ENCODE measurements at places on chromosomes 4 and X. TPM values are rescaled to one million over a fixed set of nuclear protein-coding genes. Genes with fewer than 3 reads are reported as not detected.

DNA sequence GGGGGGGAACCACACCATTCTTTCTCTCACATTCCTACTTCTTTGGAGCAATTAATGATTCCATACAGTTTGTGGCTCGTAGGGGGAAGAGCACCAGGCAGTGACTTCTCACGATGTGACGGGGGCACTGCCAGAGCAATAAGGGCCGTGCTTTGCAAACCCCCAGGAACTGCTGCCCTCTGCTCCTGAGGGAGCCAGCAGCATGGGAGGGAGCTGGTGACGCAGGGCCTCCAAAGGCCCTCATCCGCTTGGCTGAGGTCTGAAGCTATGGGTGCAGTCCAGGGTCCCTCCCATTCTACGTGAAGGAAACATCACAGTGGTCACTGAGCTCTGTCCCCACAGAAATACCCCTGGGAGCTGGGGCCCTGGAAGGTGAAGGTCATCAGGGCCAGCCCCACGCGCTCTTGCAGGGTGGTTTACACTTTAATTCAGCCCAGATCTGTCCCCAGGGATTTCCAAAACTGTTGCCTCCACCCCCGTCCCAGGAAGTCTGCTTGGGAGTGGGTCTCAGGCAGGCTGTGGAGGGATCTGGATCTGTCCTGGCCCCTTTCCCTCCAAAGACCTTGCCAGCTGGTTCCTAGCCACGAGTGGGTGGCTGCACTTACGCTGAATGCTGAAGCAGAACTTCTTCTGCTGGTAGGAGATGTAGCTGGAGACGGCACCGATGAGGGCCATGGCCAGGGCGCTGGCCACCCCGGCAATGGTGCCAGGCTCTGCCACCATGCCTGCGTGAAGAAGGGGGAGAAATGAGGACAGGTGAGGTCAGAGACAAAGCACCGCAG is 82.6 kb downstream of the MTMR1 start:
- no peak for DNase-seq

DNA sequence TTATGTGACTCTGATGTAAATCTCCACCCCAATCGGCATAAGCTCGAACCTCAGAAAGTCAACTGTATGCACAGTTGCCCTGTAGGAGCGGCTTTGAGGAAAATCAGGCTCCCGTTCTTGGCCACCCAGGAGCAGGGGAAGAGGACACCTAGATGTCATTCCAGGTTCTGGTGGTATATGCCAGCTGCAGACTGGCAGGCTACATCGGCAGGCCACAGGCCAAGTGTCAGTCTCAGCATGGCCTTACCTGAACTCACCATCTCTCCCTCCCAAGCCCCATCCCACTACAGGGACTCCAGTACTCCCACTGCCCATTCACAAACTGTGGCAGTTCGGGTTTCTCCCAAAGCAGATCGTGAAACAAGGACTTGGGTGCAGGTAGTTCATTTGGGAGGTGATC is 428.1 kb downstream of the BCOR start:
- no peak for DNase-seq

GRCh38 chr4:173509036-173510001 is 20.7 kb downstream of the HAND2 start:
- no peak for DNase-seq

GRCh38 chr4:125762537-125762936 is 447.8 kb downstream of the FAT4 start:
- DNase-seq, result no peak

DNA sequence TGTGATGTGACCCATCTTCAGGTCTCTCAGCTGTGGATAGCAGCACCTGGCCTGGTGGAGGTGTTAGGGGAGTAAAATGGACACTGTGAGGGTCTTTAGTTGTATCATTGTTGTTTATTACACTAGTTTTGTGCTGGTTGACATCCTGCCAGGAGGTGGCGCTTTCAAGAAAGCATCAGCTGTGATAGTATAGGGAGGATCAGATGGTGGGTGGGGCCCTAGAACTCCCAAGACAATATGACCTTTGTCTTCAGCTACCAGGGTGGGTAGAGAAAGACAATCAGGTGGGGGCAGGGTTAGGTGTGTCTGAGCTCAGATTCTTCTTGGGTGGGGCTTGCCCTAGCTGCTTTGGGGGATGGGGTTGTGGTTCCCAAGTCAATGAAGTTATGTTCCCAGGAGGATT is 162.8 kb downstream of the PPP1R2C start:
- no peak for DNase-seq

GRCh38 chrX:133776072-133776471 is 209.3 kb downstream of the GPC3 start:
- DNase-seq, result peak; percentile 40

DNA sequence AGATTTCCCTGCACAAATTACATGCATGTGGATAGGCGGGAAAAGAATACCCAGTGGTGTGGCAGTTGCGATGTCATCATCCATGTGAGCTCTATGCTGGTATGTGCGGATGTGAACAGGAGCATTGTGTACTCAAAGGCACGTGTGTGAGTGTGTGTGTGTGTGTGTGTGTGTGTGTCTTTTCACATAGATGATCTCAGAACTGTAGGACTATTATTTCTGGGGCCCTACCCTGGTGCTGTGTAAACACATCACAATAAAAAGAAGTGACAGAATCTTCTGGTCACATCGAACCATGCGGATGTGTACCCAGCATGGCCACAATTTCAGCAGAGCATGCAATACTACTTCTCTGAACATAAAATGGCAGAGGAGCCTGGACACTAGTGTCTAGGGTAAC is 624.8 kb downstream of the MID1IP1 start:
- DNase-seq, result no peak

DNA sequence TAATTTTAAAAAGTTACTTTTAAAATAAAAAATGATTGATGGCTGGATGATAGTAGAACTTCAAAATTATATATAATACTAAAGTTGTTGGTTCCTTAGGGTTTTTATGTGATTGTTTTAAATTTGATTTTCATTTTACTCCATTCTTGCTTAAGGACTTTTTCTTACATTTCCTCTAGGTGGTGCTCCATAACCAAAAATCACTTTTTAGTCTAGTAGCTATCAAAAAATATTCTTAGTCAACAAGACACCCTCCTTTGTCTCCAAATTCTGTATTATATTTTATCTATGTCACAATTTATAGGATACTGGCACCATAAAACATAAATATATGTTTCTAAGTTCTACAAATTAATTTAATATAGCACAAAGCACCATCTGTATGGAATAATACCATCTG is 67.2 kb upstream of the BRWD3 start:
- no peak for DNase-seq

GRCh38 chr4:34198966-34199365 is 2045.3 kb downstream of the ARAP2 start:
- no peak for DNase-seq

DNA sequence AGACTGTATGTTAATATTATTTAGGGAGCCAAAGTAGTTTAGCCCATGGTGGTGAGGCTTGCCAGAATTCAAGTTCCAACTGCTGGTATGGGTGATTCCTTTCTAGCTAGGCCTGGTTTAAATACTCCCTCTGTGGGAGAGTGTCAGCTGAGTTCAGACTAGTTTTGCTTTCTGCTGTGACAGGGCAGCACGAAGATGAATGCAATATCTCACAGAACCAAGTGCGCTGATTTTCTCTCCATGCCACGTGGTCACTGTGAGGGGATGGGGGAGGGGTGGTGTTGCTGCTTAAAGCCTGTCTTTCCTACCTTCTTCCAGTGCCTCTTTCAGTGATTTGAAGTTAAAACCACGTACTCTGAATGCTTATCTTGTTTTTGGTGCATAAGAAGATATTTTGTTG is 445.7 kb upstream of the CXorf51B start:
- DNase-seq, result no peak

The FOXP3 gene
- total RNA-seq, result 0.24 TPM

DNA sequence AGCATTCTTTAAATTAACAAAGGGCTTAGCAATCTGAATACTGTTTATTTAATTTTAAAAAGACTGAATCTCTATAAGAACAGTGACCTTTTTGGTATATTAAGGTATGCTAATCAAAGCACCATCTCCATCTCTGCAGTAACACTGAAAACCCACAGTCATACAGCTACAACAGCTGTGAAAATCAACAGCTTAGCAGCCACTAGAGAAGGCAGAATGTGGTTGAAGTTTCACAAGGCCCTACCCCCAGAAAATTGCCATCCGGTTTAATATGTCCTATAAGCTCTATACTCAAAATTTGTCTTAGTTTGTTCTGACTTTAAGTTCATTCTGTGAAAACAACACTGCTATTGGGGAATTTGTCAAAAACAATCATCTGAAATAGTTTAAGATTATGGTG is 128.7 kb downstream of the OPHN1 start:
- DNase-seq, result no peak

DNA sequence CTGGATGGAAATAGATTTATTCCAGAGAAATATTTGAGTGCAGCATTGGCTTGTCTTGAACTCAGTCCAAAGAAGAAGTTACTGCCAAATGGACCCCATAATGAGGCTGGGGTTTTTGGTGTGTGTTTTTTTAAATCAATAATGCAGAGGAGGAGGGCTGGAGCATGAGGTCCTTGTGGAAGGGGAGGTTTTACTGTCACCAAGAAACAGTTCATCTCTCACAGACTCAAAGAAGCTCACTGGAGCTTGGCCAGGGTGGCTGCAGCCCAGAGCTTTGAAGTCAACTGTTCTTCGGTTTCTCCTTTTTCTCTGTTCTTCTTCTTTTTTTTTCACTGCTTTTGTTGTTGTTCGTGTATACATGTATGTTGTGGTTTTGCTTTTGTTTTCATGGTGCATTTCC is 377.7 kb downstream of the FBXW7 start:
- DNase-seq, result no peak

DNA sequence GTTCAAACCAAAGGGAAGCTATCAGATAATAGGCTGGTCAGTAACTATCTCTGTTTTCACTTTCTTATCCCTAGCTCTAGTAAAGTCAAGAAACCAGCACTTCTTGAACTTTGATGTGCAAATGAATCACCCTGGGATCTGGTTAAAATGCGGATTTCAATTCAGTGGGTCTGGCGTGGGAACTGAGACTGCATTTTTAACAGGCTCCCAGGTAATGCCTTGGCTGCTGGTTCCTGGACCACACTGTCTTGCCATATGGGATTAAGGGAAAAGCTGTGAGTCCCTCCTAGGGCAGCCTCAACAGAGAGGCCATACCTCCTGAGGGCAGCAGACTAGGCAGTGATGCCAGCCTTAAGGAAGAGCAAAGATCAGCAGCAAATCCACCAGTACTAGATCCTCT is 1.7 kb downstream of the RNF175 start:
- no peak for DNase-seq

GRCh38 chrX:133527415-133527814 is 112.1 kb upstream of the GPC4 start:
- no peak for DNase-seq

DNA sequence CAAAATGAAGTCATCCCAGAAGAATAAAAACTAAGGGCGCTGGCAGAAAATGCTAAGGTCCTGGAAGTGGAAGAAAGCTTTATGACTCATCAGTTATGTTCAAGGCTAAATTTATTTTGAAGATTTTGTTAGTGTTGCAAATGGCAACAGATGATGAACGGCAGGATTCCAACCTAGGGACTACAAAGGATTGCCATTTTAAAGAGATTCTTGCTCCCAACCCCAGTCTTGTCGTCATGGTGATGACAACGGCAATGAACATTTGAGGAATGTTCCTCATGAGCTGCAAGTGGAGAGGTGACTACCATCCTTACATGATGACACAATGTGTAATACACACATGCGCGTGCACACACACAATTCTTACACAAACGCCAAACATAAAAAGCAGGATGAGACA is 54.4 kb upstream of the FTHL17 start:
- DNase-seq, result no peak

- no peak for DNase-seq
Measured at GRCh38 chr4:56324011-56324610, 63.2 kb downstream of the AASDH start.

- no peak for DNase-seq
Measured at GRCh38 chr4:27123123-27123768, 262.6 kb downstream of the STIM2 start.

DNA sequence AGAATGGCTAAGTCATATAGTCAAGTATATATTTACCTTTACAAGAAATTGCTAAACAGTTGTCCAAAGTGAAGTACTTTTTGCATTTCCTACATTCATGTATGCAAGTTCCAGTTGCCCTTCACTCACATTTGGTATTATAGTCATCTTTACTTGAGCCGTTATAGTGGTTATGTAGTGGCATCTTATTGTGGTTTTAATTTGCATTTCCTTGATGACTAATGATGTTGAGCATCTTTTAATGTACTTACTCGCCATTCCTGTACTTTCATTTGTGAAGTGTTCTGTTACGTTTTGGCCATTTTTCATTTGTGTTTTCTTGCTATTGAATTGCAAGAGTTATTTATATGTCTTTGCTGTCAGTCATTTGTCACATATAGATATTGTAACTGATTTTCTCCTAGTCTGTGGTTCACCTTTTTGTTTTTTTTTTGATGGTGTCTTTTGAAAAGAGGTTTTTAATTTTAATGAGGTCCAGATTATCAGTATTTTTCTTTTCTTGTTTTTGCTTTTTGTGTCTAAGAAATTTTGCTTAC is 27.6 kb downstream of the ARFIP1 start:
- DNase-seq, result no peak

DNA sequence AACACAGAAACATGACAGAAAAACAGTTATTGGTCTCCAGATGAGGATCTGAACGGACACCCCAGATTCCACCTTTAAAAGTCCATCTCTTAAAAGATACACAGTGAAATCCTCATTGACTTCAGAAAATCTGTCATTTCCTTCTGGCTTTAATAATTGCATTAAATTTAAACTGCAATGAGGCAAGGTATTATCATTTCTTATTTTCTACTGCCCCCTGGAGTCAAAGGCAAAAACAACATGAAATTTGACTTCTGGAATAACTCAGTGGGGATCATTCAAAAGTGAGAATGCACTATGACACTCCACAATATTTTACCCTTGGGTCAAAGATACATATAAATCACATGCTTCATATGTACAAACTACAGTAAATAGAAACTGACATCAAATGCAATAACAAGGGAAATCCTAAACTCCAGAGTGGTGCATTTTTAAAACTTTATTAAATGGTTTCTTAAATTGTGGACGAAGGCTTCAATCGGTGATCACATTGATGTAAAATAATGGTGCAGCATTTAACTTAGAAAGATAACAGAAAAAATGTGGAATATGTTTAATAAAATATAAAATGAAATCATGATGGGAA is 56.4 kb upstream of the SPANXN1 start:
- DNase-seq, result peak; percentile 1

The GRPEL1 gene
- 59.7 TPM for total RNA-seq

The ATP7A gene
- 13.4 TPM for total RNA-seq

The DTHD1 gene
- total RNA-seq, result not detected

GRCh38 chr4:173253561-173253960 is 80.6 kb downstream of the HMGB2 start:
- no peak for DNase-seq

GRCh38 chr4:127335073-127335620 is 297.6 kb upstream of the INTU start:
- no peak for DNase-seq

DNA sequence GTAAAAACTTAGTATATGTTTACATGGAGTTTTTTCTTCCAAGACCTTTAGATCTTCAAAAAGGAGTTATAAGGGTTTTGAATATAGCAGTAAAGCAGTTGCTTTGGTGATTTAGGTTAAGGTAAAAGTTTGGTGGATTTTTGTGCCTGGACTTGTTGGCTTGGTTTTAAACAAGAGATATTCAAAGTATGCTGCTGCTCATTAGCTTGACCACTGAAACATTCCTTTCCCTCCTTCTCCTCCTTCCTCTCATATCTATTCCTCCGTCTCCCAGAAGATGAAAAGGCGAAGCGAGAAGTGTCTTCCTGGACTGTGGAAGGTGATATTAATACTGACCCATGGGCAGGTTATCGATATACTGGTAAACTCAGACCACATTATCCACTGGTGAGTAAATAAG is 38.4 kb downstream of the METAP1 start:
- no peak for DNase-seq

All from K562 (cell line).